ENCODE measurements at places on chromosomes 16 and 17.

DNA sequence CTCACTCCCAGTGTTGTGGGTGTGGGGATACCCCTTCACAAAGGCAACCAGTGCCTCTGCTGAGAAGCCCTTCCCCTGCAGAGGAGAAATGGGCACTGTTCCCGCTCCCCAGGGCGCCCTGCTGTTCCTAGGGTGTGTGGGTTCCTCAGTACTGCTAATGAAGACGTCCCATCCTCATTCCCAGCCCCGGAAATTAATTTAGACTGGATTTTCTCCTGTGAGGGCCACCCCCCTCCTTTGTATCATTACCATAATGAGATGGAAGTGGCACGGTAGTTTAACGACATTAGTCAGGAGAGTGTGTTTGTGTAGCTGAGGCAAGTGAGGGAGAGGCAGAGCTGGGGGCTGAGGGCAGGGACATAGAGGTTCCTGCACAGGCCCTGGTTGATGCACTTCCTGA, 53.2 kb downstream of the PIPOX start:
- DNase-seq = no peak

DNA sequence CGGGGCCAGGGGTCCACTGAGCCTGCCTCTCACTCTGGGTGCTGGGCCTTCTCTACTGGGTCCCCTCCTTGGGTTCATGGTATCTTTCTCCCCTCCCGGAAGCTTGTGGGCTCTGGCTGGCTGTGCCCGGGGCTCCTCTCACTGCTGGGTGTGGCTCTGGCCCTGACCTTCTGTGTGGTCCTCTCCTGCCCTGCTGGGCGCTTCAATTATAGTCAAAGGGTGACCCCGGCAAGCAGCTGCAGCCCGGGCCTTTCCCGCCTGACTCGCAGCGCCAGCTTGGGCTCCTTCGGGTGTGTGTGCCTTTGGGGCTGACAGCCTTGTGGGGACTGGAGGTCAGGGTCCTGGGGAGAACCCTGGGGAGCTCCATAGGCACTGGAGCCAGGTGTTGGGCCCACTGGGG, 54.2 kb upstream of the PVALEF start:
- DNase-seq = no peak

GRCh38 chr17:27585153-27585681, 45.8 kb upstream of the LGALS9 start:
- no peak for DNase-seq

DNA sequence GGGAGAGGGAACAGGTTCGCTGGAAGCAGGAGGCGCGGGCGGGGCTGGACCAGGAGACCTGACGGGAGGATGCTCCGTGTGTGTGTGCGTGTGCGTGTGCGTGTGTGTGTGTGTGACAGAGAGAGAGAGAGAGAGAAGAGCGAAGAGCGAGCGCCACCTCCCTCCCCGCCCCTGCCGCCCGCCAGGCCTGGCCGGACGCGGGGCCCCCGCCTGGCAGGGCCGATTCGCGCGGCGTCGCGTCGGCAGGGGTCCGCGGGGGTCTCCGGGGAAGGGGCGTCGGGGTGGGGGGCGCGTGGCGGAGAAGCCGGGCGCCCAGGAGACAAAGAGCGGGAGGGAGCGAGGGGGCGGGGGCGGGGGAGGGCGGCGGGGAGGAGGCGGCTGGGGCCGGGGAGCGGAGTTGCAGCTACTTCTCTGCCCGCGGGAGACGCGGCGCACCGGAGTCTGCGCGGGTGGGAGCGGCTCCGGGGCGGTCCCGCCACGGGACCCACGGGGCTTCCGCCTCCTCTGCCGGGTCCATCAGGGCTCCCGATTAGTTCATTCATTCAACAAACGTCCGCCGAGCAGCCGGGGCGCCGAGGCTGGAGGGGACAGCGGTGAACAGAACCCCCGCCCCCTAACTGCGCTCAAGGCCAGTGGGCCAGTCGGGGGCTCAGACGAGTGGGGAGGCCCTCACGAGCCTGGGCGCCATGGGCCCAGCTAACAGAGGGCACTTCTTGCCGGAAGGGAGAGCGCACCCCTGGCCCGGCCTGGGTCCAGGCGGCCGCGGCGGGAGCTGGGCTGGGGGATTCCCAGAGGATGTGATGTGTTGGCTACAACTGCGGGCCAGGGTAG, at the start of gene SAMD14:
Gene SAMD14, minus strand, starts transcription at position 433 of the 831 bp plus-strand sequence. CDS start 5,201 bp downstream, outside the sequence.
- DNase-seq = no peak

GRCh38 chr16:17845031-17845430, 374.3 kb upstream of the XYLT1 start:
- DNase-seq = no peak
